T-helper 17 cell (primary cell): ENCODE measurements at places on chromosomes 2 and 18.
A peak's percentile ranks its signal among the peaks of the same experiment; 100 is the strongest.

GRCh38 chr2:235191486-235191885 lies 239.7 kb downstream of the SH3BP4 start:
- no peak for DNase-seq

- DNase-seq, result no peak
These were observed 1719.2 kb upstream of the PIK3C3 start for GRCh38 chr18:40235836-40236235.

DNA sequence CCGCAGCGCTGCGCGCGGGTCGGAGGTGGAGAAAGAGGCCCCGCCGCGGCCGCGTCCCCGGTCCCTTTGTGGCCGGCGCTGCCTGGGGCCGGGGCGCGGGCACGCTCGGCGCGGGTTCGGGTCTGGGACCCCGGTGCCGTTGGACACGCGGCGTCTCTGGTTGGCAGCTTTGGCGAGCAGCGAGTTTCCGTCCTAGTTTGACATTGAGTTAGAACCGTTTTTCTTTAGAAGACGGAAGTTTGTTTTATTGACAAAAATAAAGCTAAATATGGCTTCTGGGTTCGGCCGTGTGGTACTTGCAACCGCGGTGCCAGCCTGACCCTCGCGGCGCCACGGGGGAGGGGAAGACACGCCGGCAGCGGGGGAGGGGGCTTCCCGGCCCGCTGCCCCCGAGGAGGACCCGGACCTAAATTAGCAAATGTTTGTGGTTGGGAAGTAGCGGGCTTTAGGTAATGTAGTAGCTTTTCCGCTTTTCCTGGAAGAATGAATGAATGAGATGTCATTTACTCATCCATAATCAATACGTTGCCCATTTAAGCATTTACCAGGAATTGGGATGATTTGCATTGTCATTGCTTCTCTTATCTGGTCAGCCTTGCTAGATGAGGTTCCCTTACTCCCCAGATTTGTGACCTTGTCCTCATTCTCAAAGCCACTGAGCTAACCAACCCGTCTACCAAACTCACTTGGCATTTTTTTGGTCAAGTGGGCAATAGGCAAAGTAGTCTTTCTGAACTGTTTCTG lies 530 bp downstream of the GALNT1 start:
- DNase-seq, result no peak

DNA sequence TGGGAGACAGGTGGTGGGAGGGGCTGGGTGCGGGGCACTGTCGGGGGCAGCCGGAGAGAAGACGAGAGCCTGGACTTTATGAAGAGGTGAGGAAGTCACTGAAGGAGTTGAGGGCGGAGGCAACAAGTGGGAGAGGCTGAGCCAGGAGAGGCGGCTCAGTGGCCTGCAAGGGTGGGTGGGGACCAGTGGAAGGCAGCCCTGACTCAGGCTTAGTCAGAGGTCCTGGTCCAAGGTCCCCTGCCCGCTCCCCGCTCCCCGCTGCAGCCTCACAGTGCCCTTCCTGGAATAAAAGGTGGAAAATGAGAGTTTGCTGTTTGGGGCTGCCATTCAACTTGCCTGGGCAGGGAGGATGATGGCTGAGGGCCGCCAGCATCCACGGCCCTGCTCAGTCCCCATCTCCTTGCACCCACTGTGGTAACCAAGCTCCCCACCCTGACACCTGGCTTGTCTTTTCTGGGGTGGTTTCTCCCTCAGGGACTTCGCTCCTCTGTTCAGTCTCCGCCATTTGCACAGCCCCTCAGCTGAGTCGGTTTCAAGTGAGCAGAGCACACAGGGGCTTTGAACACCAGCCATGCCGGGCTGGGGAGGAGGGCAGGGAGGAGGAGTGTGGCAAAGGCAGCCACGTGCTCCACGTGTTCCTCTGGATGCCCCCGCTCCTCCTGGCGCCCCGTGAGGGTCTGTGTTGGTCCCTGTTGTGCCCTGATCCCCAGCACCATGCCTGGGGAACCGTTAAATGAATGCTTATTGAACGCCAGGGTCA lies 13.7 kb upstream of the RALB start:
- no peak for DNase-seq

- no peak for DNase-seq
These were observed 176.4 kb downstream of the ZNF516 start for GRCh38 chr18:76318607-76319006.

- DNase-seq, result no peak
These were observed 74.7 kb downstream of the PSMG2 start for GRCh38 chr18:12777500-12777944.

DNA sequence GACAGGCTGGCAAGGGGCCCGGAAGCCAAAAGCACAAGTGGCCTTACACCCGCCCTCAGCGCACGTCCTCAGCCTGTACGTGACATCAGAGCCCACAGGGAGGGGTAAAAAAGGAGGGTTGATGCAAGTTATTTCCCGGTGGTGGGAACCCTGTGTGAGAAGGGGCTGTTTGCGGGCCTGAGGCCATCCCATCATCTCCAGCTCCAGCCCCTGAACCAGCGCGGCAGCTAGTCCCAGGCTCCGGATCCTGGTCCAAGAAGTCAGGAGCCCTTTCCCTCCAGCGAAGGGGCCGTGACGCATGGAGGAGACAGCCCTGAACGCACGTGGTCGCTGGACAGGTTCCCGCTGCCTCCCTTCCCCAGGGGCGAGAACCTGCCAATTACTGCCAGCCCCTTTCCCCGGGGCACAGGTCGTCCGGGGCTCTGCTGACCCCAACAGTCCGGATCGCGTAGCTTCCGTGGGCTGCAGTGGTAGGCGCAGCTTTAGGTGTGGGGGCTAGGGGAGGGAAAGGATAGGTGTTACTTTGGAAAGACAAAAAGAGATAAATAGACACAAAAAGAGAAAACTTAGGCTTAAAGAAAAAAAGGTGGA lies 1.3 kb upstream of the LRP2 start:
- DNase-seq, result peak; percentile 16

GRCh38 chr2:218229851-218230250 lies 12.9 kb downstream of the ARPC2 start:
- no peak for DNase-seq

- no peak for DNase-seq
These were observed 6.5 kb downstream of the TSHZ1 start for GRCh38 chr18:75216911-75217689.

- peak; percentile 12 for DNase-seq
These were observed 2.1 kb upstream of the CHCHD5 start for GRCh38 chr2:112582314-112582746.

DNA sequence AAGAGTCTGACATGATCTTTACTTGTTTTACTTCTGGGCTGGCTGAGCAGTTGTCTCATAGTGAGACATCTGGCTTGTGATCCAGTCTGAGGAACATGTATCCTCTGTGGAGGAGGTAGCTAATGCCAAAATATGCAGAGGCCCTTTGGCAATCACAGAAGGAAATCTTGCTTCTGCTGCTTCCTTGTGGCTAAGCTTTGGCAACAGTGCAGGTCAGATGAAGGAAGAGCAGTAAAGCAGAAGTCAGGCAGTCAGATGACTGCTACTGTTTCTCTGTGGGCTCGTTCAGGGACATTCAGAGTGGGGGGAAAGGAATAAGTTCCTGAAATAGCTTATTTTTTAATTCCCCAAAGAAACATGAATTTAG lies 22.3 kb downstream of the DOK1 start:
- DNase-seq, result no peak

GRCh38 chr2:220764171-220764570 lies 807.9 kb downstream of the EPHA4 start:
- DNase-seq, result no peak

GRCh38 chr18:1846640-1847039 lies 724.7 kb downstream of the METTL4 start:
- DNase-seq, result no peak

GRCh38 chr2:16239296-16239850 lies 299.0 kb downstream of the MYCN start:
- DNase-seq, result no peak

GRCh38 chr2:53787614-53788289 lies 908 bp downstream of the ERLEC1 start:
- DNase-seq, result no peak

GRCh38 chr2:30308280-30308679 lies 76.9 kb downstream of the LBH start:
- no peak for DNase-seq

GRCh38 chr2:195468771-195469170 lies 188.3 kb upstream of the SLC39A10 start:
- DNase-seq, result no peak

DNA sequence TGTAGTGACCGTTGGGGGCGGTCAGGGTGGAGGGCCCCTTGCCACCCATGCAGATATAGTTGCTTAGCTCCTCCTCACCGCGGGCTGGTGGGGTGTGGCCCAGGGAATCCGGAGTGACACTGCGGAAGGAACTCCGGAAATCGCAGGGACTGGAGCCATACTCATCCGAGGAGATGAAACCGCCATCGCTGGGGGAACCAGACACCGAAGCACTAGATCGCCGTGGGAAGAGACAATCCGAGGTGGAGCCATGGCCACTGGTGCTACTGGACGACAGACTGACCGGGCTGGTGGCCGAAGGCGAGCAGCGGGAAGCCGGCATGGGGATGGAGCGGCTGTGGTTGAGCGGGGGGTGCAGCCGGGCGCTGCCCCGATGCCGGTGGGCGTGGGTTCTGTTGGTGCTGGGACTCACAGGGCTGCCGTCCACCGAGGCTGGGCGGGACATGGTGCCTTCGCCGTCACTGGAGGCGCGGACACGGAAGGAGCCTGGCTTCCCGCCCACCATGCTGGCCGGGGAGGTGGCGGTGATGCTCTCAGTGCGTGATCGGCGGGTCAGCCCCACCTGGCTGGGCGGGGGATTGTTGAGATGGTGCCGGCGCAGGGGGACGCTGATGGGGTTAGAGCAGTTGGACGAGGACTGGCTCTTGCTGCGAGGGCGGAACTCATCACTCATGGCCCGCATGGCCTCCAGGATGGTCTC lies 2.2 kb downstream of the IRS1 start:
- no peak for DNase-seq

DNA sequence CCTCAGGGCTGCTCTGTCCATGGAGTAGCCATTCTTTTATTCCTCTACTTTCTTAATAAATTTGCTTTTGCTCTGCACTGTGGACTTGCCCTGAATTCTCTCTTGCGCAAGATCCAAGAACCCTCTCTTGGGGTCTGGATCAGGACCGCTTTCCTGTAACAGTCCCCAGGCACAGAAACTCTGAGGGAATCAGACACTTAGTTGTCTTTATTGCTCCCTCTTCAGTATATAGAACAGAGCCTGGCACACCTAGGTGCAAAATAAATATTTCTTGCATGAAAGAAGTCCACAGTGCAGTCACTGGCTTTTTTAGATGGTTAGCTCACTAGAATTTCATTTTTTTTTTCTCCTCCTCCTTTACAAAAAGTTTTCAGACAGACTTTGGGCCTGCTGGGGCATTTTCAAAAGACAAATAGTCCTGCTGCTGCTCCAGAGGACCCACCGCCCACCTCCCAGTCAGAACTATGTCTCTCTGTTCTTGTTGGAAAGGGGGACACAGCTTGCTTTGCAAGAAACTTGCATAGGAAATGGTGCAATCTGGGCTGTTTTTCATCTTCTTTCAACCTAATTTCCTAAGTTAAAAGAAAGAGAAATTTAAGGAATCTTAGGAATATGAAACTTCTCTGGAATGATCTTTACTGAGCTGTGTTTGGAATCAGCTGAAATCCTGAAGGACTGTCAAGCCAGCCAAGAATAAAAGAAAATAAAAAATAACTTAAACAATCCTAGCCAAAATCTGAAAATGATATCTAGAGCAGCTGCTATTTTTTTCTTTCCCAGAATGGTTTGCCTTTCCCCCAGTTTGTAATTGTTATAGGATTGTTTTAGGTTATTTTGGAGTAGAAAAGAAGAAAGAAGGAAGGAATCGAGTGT lies 31.7 kb upstream of the MAP4K3 start:
- DNase-seq, result no peak

DNA sequence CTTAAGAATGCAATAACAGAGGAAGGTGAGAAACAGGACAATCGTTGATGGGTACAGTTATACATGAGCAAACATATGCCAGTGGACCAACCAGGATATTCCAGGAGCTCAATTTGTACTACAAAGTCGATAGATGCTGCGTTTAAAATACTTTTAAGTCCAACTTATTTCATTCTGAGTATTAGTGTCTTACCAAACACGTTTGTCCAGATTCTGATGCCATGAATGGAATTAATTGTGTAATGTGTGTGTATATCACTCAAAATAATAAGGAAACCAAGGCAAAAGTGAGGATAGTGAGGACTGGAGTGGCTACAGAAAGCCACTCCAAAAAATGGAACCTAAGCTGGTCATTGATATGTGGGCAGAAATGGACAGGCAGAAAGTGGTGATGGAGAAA lies 332.6 kb downstream of the RIT2 start:
- DNase-seq, result no peak
